ENCODE measurements at places on chromosomes 6 and 20. TPM values are rescaled to one million over a fixed set of nuclear protein-coding genes. Genes with fewer than 3 reads are reported as not detected.

Gene PTPRA
- 32.8 TPM for total RNA-seq

Gene RBBP8NL
- total RNA-seq, result not detected

Gene TMC2
- not detected for total RNA-seq

Gene POU5F1
- not detected for total RNA-seq

Gene ULBP3
- 2.0 TPM for total RNA-seq

Gene LY6G5C
- total RNA-seq, result 4.9 TPM

Gene MAS1L
- total RNA-seq, result not detected

Gene BPIFB4
- total RNA-seq, result not detected

Gene OOEP
- not detected for total RNA-seq

Gene ADGRF4
- total RNA-seq, result not detected

Gene THBD
- total RNA-seq, result 96.7 TPM

Gene TMEM200A
- total RNA-seq, result not detected

Gene CCDC167
- 39.6 TPM for total RNA-seq

Gene IL17F
- not detected for total RNA-seq

Gene FHL5
- total RNA-seq, result 0.35 TPM

Gene LCA5
- 2.6 TPM for total RNA-seq

Gene TAGAP
- total RNA-seq, result 3.2 TPM

Gene MYLK4
- 1.0 TPM for total RNA-seq

Gene GPX5
- total RNA-seq, result not detected

Gene GSTA3
- not detected for total RNA-seq

Gene SLC17A3
- not detected for total RNA-seq

Gene RRAGD
- 56.4 TPM for total RNA-seq

Gene ZBTB46
- total RNA-seq, result 12.2 TPM

Gene CRISP1
- total RNA-seq, result not detected

Gene SLC22A1
- not detected for total RNA-seq

Gene ATP5F1E
- 41.3 TPM for total RNA-seq

Gene TGM3
- total RNA-seq, result not detected

Gene BTNL2
- total RNA-seq, result not detected

Gene TTBK1
- total RNA-seq, result 0.15 TPM

Gene GPR6
- not detected for total RNA-seq

Gene TNFRSF6B
- 1.2 TPM for total RNA-seq

Gene PHACTR3
- total RNA-seq, result 24.2 TPM

Gene CD93
- total RNA-seq, result 35.7 TPM

Gene PPDPF
- 138 TPM for total RNA-seq

Gene REV3L
- total RNA-seq, result 34.2 TPM

Gene KCNG1
- total RNA-seq, result 2.3 TPM

Gene PARD6B
- total RNA-seq, result 4.4 TPM

Gene SMPDL3A
- 6.6 TPM for total RNA-seq

Gene RAET1E
- total RNA-seq, result 0.52 TPM

Gene HLA-DRA
- 57.5 TPM for total RNA-seq

Gene LTV1
- total RNA-seq, result 9.1 TPM

Gene ACSS1
- total RNA-seq, result 26.4 TPM

Gene ZNF311
- total RNA-seq, result 0.24 TPM

Gene NOL4L
- total RNA-seq, result 7.6 TPM

Gene FAM83C
- not detected for total RNA-seq

Gene RBPJL
- not detected for total RNA-seq

Gene PERP
- total RNA-seq, result 57.8 TPM

Gene PDYN
- total RNA-seq, result not detected

Gene PROKR2
- total RNA-seq, result not detected

Gene RRBP1
- 52.0 TPM for total RNA-seq

Gene TPMT
- total RNA-seq, result 18.4 TPM

All from right atrium auricular region (tissue), 2 donors.